ENCODE measurements at places on chromosomes 3 and 15. TPM values are rescaled to one million over a fixed set of nuclear protein-coding genes. Genes with fewer than 3 reads are reported as not detected.

- no peak for DNase-seq
Observed at GRCh38 chr15:76991741-76992645, 2.9 kb upstream of the PSTPIP1 start.

GRCh38 chr3:12944413-12944812 is 103.0 kb upstream of the RPL32 start:
- DNase-seq: no peak

DNA sequence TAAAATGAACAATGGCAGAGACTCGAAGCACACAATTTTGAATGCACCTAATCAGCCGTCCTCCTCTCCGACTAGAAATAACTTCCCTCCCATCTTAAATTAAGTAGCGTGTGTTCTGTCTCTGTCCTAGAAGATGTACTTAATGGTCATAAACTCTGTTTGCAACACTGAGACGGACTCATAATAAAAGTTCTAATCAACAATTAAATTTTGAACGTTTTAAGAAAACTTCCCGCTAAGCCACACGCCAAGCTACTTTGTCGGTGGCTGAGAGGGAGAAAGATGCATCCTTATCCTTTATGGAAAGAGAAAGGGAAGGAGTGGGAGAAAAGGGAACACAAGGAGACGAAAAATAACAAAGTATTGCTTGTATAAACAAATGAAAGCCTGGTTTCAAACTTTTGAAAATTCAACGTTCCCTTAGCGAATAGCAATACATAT is 989 bp downstream of the GNB4 start:
- DNase-seq: no peak

DNA sequence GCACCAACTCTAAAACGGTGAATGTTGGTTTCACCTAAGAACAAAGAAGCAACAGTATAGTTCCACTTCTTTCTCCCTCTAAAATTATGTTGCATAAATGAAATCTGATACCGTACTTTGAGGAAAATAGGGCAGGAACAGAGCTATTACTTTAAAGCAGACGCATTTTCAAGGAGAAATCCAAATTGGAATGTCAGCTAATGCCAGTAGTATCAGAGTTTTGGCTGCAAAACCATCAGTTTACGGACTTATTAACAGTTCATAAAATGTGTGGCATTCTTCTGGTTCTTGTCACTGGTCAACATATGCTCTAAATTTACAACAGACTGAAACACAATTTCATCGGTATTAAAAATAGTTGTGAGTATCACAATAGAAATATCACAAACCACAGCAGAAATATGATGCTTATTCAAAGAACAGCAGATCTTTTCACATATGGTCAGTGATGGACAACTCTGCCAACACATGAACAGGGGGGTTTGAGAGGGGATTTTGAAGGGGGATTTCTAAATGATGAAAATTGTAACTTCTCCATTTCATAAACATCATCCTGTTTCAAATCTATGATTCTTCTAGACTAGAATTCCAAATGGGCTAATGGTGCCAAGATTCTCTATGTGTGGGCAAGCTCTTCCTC is 38.7 kb upstream of the ROBO2 start:
- DNase-seq: no peak

The ANKDD1A gene
- 5.6 TPM for polyA plus RNA-seq

The SCG3 gene
- polyA plus RNA-seq: not detected

The POLQ gene
- 5.3 TPM for polyA plus RNA-seq
